ENCODE measurements at places on chromosomes 3 and 15. TPM values are rescaled to one million over a fixed set of nuclear protein-coding genes. Genes with fewer than 3 reads are reported as not detected.

- DNase-seq, result no peak
These were observed 3.3 kb upstream of the CEP97 start for GRCh38 chr3:101720851-101721840.

GRCh38 chr3:82054849-82055248 lies 293.4 kb upstream of the GBE1 start:
- no peak for DNase-seq

DNA sequence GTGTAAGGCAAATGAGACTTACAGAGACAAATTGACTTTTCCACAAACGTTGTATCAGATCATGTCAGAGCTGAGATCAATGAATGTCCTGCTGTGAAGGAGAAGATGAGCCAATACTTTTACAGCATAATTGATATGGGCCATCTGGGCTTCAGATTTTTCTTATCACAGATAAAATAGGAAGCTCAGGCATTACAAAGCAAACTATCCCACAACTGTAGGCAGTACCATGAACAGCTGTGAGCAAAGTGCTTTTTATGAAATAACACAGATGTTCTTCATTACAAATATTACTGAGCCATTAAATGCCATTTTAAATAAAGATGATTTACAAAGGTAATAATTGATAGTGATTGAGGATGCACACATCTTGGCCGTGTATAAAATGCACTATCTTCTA lies 852.3 kb downstream of the OTOL1 start:
- DNase-seq, result no peak

- no peak for DNase-seq
These were observed 14.2 kb upstream of the TSEN2 start for GRCh38 chr3:12470111-12470510.

DNA sequence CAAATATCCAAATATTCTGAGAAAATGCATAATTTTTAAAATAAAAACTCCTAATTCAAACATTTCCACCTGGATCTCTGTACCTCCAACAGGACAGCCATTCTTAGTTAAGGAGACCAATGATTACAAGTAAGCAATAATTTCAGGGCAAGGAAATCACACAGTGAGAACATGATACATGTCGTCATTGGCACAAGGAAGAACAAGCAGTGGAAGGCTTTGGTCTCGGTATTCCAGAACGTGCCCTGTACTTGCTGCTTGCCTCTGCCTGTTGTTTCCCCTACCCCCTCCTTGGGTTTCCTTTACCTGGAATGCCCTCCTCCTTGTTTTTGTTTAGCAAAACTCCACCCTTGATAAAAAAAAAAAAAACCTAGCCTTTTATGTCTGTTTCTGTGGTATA lies 72.8 kb downstream of the PPM1L start:
- DNase-seq, result no peak

The LMOD3 gene
- not detected for total RNA-seq

DNA sequence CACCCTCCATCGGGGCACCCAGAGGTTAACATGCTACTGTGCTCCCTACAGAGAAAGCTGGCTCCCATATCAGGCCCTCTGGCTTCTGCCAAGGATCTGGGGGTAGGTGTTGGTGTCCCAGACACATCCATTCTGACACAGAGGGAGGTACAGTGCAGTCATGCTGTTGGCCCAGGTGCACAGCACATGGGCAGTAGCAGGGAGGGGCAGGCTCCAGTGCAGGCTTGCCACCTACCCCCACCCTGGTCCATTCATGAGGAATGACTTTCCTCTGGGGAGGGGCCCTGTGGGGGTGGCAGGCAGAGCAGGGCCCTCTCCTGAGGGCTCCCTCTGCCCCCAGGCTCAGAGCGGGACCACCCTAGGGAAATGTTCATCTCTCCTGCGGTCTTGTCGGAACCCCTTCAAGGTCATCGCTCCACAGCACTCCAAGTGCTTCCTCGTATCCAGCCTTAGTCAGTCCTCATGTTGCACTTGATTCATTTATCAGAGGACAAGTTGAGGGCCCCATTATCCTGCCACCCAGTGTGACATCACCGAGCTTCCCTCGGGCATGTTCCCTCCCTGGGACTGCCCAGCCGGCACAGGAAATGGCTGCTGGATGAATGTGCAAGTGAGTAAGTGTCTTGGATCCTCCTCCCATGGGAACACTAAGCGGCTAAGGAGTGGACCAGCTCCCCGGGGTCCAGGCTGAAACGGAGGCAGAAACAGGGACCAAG lies 10.0 kb downstream of the DUSP7 start:
- DNase-seq, result no peak

GRCh38 chr15:100934166-100934565 lies 15.0 kb downstream of the LRRK1 start:
- no peak for DNase-seq

The EIF4G1 gene
- 376 TPM for total RNA-seq

The GOLGA6L7 gene
- not detected for total RNA-seq

- DNase-seq, result no peak
These were observed 317.3 kb downstream of the TLE3 start for GRCh38 chr15:69780374-69780773.

The ADCY5 gene
- 6.8 TPM for total RNA-seq

GRCh38 chr3:100268156-100268555 lies 7.4 kb downstream of the TBC1D23 start:
- DNase-seq, result no peak

DNA sequence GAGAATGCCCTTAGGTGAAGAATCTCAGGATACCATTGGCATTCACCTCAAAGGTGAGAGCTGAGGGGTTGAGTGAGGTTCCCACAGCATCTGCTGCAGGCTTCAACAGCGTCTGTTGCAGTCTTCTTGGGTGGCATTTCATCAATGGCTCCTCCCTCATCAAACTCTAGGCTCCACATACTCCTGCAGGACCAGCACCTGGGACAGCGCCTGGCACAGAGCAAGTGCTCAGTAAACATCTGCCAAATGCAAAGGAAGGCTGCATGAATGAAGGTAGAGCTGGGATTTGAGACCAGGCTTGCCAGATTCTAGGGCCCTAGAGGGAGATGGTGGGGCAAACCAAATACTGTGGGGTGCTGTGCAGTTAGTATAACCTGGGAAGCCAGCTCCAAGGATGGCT lies 9.6 kb downstream of the TRH start:
- no peak for DNase-seq

GRCh38 chr15:71807125-71807629 lies 3.2 kb upstream of the NR2E3 start:
- DNase-seq, result no peak

The MESP2 gene
- not detected for total RNA-seq

DNA sequence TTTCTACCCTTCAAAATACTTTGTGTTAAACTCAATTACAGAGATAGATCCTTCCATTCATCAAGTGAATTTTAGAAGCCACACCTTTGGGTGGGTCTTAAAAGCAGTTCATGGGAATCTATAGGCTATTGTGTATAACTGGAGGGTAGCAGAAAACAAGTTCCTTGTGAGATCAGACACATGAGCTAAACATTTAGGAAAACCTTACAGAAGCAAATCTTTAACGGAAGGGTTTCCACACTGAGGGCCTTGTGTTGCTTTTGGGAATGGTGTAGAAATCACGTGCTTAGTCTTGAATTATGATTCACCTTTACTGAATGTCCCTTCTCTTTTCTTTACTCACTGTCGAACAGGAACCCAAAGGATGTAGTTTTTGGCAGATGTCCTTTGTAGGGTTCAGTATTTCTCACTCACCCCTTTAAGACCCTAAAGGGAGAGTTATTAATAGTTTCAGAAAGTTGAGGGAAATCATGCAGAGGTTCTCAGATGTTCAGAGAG lies 257.3 kb upstream of the CTDSPL start:
- DNase-seq, result no peak

DNA sequence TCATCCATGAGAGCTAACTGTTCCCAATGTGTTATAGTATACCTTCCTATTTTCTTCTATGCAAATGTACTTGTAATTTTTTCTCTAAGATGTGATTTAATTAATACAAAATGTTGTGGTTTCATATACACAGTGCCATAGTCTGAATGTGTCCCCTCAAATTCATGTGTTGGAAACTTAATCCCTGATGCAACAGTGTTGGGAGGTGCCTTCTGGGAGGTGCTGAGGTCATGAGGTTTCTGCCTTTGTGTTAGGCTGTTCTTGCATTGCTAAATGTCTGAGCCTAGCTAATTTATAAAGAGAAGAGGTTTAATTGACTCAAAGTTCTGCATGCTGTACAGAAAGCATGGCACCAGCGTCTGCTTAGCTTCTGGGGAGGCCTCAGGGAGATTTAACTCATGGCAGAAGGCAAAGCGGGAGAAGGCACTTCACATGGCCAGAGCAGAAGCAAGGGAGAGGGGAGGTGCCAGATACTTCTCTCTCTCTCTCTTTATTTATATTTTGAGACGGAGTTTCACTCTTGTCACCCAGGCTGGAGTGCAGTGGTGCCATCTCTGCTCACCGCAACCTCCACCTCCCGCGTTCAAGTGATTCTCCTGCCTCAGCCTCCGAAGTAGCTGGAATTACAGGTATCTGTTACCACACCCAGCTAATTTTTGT lies 34.7 kb upstream of the BNIP2 start:
- no peak for DNase-seq

The TMEM43 gene
- 52.5 TPM for total RNA-seq

- no peak for DNase-seq
These were observed 7.3 kb downstream of the TBC1D2B start for GRCh38 chr15:78070049-78070700.

GRCh38 chr15:100256970-100257650 lies 84.7 kb downstream of the ADAMTS17 start:
- DNase-seq, result no peak

The ZFAND6 gene
- total RNA-seq, result 85.2 TPM

GRCh38 chr3:197022405-197023231 lies 7.0 kb downstream of the MELTF start:
- DNase-seq, result no peak

- no peak for DNase-seq
These were observed 12.1 kb downstream of the GK5 start for GRCh38 chr3:142213298-142213697.

DNA sequence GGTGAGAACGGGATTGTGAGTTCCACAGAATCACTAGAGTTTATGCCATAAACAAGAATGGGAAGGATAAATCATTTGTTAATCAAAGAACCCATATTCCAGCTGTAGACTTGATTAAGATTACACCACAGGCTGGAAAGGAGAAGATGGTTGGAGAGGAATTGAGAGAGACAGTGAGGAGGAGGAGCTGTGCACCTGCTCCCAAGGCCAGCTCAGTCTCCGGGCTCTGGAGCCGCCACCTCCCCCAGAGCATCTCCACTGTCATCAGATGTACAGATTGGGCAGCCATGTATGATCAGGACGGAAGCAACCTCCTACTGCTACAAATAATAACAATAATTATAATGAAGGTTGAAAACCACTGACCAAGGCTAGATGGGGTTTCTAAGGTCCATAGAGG lies 170.0 kb downstream of the MINAR1 start:
- DNase-seq, result no peak

- no peak for DNase-seq
These were observed 72.0 kb downstream of the AKAP13 start for GRCh38 chr15:85452436-85452835.

GRCh38 chr15:40217166-40217824 lies 21.6 kb upstream of the PAK6 start:
- no peak for DNase-seq

GRCh38 chr3:46661776-46662766 lies 31.4 kb downstream of the ALS2CL start:
- no peak for DNase-seq

GRCh38 chr15:53453253-53454105 lies 306.0 kb downstream of the WDR72 start:
- DNase-seq, result no peak

The GOLGA6L6 gene
- total RNA-seq, result not detected

DNA sequence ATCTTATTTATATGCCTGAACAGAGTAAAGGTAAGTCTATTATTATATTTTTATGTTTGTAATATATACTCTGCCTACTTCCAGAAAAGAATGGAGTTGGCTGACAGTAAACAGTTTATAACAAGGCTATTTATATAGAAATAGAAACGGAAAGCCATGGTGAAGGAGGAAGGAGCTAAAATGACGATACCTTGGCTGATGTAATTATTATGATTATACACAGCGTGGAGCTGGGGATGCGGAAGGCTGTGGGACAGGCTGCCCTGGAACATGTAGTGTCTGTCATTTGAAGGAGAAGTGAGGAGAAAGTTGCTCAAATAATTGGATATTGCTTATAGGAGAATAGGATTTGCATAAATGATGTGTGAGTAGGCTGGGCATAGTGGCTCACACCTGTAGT lies 37.8 kb downstream of the CEMIP start:
- DNase-seq, result no peak

- DNase-seq, result no peak
These were observed 36.4 kb downstream of the LINS1 start for GRCh38 chr15:100565591-100565990.

DNA sequence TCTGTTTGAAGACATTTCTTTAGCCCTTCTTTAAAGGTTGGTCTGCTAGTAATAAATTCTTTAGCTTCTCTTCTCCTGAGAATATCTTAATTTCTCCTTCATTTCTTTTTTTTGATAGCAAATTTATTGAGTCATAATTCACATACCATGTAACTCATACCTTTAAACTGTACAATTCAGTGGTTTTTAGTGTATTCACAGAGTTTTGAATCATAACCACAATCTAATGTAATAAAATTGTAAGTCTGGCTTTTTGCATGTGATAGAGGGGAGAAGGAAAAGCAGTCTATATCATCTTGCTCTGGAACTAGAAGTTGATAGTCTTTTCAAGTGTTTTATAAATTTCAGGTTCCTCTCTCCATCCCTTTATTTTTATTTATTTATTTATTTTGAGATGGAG lies 81.3 kb downstream of the APBA2 start:
- no peak for DNase-seq

The P2RY1 gene
- total RNA-seq, result 8.9 TPM

- DNase-seq, result no peak
These were observed 34.2 kb upstream of the MTMR14 start for GRCh38 chr3:9615003-9615628.

- DNase-seq, result no peak
These were observed 384.7 kb downstream of the NTRK3 start for GRCh38 chr15:87871731-87872320.

DNA sequence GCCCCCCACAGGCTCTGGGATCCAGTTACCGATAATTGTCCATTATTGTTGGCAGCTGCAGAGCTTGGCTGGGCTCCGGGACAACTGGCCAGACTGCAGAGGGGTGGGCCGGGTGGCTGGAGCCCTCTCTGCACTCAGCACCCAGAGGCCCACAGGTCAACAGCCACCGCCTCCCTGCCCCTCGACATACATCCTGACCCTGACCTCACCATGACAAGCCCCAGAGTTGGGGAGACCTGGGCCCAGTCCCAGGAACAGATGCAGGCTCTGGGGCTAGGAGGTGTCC lies 22.4 kb downstream of the PTH1R start:
- no peak for DNase-seq

The DAPK2 gene
- 1.2 TPM for total RNA-seq

The PLSCR2 gene
- 0.31 TPM for total RNA-seq

- no peak for DNase-seq
These were observed 195.4 kb upstream of the TPRG1 start for GRCh38 chr3:188976407-188976806.

The ARNT2 gene
- 20.2 TPM for total RNA-seq

The PDCD10 gene
- total RNA-seq, result 36.9 TPM

GRCh38 chr3:150610785-150611184 lies 7.7 kb downstream of the SELENOT start:
- DNase-seq, result no peak

All from mesothelial cell of epicardium (in vitro differentiated cells).